Activated CD4-positive, alpha-beta T cell treated with anti-CD3 and anti-CD28 coated beads for 36 hours (primary cell): ENCODE measurements at places on chromosomes 12 and 14. TPM values are rescaled to one million over a fixed set of nuclear protein-coding genes. Genes with fewer than 3 reads are reported as not detected.
A peak's percentile ranks its signal among the peaks of the same experiment; 100 is the strongest.

OAS2 gene
- total RNA-seq = 278 TPM

- no peak for DNase-seq
- H3K4me3 ChIP-seq = peak overlapping the region; percentile 99
- peak overlapping the region; percentile 92 for H3K27ac ChIP-seq
- H3K27me3 ChIP-seq = no peaks in the 10 kb centered on the region
- H3K36me3 ChIP-seq = peaks cover 39% of the 10 kb centered on the region
- peaks cover 43% of the 10 kb centered on the region for H3K4me1 ChIP-seq
These were observed 783 bp upstream of the TUBA1B start for GRCh38 chr12:49131894-49132461.

- no peaks in the 10 kb centered on the region for H3K27me3 ChIP-seq
- H3K4me3 ChIP-seq = no peak overlapping the region
- H3K27ac ChIP-seq = no peak overlapping the region
- H3K36me3 ChIP-seq = peaks cover 3% of the 10 kb centered on the region
These were observed 67.4 kb downstream of the PPP2R5E start for GRCh38 chr14:63475761-63476160.

DNA sequence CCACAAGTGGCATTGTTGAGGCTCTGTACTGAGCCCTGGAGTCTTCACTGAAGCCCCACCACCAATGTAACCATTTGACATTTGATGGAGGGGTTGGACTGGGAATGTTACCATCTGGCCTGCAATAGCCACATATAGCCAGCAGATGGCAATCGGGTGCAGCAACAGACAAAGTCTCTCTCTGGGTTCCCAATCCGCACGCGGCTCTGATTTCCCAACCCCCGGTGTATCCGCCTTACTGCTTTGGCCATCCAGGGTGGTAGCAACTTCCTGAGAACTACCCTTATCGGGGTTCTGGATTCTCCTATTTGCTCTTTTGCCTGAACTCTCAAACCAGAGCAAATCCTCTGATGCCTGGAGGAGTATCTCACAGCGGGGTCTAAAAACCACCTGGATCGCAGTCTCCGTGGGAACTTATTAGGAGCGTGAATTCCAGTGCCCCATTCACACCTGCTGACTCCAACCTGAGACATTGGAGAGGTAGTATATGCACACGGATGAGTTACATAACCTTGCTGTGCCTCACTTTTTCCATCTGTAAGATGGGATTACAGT is 14.2 kb downstream of the VRTN start:
- no peaks in the 10 kb centered on the region for H3K36me3 ChIP-seq
- peak; percentile 80 for DNase-seq
- no peak overlapping the region for H3K27ac ChIP-seq
